ENCODE measurements at places on chromosomes 5 and 9.
A peak's percentile ranks its signal among the peaks of the same experiment; 100 is the strongest.

GRCh38 chr9:10112798-10113197 is 500.0 kb downstream of the PTPRD start:
- DNase-seq, result no peak

DNA sequence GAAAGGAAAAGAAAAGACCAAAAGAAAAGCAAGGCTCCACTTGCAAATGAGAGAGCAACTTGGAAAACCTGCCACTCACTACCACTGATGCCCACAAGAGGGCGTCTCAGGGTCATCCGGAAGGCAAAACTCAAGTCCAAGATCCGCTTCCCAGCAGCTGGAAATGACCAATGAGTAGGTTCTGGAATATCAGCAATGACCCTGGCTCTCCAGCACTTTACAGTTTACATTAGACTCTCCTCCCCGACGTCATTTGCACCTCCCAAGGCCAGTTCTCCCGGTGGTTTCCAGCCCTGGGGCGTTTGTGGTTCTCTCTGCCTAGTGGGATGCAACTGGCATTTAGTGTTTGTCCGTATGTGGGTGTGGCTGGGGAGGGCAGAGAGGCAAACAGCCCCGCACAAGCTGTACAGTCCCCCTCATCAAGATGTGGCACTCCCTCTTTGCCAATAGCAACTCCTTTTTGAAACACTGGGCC is 193.8 kb upstream of the ZNF618 start:
- DNase-seq, result peak; percentile 18

DNA sequence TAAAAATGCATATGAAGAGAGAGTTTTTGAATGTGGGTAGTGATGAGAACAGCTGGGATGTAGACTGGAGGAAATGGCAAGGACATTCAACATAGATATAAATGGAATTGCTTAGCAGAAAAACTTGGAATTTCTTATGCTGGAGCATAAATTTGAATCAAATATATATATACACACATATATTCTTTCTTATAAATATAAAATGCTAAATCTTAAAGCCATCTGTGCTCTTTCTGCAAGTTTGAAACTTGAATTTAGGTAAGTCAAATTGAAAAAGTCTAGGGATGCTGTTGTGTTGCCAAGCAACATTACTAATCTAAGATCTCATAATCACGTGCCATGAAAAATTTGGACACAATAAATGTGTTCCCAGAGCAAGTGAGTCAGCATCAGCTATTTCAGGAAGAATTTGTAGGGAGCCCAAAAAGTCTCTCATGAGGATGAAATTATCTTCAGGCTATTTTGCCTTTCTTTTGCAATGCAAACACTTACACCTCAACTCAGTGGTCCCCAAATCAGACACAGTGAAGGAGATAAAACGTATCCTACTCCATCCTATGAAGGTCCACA is 58.4 kb upstream of the ALDH1A1 start:
- no peak for DNase-seq

GRCh38 chr5:57561231-57561842 is 78.7 kb upstream of the ACTBL2 start:
- no peak for DNase-seq

DNA sequence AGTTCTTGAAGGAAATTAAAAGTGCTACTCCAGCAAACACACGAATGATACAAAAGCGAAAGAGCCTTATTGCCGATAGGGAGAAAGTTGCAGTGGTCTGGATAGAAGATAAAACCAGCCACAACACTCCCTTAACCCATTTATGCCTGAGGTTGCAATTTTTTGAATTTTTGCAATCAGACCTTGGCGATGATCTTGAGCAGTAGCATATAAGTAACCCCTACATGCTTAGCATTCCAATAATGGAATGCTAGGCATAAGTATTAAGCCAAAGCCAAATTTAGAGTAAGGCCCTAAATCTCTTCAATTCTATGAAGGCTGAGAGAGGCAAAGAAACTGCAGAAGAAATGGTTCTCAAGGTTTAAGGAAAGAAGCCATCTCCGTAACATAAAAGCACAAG is 153.5 kb downstream of the SLC28A3 start:
- DNase-seq, result no peak

GRCh38 chr5:66517351-66517750 is 78.8 kb upstream of the MAST4 start:
- DNase-seq, result no peak

DNA sequence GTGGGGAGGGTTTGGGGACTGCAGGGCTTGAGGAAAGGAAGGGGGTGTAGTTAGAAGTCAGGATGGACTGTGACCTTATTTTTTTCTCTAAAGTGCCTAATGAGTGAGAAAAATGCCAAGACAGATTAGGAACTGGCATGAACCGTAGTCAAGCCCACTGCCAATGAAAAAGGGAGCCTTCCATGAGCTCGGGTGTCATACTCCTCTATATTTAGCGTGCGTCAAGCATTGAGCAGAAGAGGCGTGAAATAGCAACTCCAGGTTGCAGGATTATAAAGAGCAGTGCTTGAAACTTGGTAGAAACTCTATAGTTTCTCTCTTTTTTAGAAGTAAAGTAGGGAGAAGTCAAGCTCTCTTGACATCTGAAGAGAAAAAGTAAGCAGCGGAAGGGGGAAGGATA is 1.8 kb downstream of the SGCD start:
- DNase-seq, result no peak

- DNase-seq, result no peak
These were observed 344.1 kb downstream of the ADAMTS6 start for GRCh38 chr5:65137631-65138030.

DNA sequence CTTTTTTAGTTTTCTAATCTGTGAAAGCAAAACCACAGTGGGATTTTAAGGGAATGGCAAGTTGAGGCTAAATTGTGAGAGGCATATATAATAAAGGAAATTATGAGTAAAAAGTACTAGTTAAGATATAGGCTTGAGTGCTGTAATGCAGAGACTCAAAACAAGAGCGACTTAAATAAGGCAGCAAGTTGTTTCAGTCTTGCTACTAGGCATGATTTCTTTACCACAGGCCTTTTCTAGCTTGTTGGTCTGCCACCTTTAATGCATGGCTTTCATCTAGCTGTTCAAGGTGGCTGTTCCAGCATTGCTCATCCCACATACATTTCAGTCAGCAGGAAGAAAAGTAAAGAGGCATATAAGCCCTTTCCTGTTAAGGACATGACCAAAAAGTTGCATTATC is 427.9 kb upstream of the ADAMTSL1 start:
- no peak for DNase-seq

DNA sequence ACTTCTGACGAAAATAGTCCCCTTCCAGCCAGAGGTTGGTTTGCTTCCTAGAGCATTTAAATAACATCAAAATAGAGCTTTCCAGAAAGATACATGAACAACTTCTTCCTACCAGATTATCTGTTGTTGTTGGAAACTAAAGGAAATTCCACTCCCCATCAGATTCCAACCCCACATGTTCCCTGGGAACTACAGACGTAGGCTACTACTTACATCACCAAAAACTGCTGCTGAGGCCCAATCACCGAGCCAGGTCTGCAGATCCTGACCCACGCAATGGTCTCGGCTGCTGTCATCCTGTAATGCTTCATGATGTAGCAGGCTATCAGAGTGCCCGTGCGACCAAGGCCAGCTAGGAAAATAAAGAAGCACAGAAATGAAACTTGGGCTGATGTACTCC is 73.4 kb downstream of the HABP4 start:
- no peak for DNase-seq

- DNase-seq, result no peak
These were observed 99.2 kb upstream of the SLC30A5 start for GRCh38 chr5:68994645-68995044.

DNA sequence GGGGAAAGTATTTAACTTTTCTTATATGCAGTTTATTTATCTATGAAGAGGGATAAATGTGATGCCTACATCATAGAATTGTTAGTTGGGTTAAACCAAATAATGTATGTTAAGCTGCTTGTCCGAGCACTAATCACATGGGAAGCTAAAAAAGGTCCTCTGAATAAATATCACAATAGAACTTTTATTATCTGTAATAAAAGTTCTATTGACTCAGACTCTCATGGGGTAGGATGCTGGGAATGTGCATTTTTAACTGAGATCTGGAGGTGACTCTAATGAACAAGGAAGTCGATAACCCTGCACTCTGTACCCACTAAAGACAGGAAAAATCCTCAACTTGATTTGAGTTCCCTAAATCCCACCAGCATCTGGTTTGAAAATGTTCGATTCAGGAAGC is 205.9 kb upstream of the IL12B start:
- DNase-seq, result no peak

GRCh38 chr9:99905833-99906402 is 536 bp upstream of the STX17 start:
- DNase-seq, result no peak

DNA sequence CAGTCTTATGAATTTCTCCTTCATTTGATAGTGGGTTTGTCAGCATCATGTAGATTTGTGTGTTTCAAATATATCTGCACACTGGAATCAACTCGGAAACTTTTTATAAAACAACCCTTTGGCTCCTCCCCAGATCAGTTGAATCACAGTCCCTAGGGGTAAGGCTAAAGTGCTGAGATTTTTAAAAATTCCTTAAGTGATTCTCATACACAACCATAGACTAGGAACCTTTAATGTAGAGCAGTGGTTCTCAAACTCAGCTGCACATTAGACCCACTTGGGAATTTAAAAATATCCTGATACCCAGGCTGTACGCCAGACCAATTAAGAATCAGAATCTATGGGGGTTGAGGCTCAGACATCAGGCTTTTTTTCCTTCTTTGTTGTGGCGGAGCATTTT is 17.5 kb upstream of the JAK2 start:
- DNase-seq, result no peak

DNA sequence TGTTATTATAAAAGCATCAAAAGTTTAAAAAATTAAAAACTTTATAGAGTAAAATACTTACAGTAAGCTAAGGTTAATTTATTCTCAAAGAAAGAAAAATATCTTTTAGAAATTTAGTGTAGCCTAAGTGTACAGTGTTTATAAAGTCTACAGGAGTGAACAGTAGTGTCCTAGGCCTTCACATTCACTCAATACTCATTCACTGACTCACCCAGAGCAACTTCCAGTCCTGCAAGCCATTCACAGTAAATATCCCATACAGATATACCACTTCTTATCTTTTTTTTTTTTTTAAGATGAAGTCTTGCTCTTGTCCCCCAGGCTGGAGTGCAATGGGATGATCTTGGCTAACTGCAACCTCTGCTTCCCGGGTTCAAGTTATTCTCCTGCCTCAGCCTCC is 73.1 kb upstream of the FST start:
- DNase-seq, result no peak

DNA sequence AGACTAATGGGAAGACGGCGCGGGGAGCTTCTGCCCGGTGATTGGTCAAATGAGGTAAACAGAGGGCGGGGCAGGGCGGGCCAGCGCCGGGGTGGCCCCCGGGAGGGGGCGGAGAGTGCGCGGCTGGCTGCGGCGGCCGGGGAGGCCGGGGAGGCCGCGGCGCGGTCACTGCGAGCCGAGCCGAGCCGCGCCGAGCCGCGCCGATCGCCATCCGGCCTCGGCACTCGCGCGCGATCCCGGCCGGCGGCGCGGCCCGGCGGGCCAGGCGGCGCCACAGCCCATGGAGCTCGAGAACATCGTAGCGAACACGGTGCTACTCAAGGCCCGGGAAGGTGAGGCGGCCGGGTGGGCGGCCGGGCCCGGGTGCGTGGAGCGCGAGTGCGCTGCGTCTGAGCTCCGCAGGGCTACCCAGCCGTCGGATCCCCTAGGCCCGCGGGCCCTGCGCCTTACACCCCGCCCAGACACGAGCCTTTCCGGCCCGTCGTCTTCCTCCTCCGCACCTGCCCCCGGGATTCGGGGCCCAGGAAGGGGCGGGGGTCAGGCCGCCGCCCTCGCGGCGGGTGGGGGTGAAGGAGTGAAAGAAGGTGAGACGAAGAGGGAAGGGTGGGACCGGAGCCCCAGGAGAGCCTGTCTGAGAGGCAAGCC is at the start of gene GRK6:
Gene GRK6, plus strand, starts transcription at position 111 of the 645 bp plus-strand sequence. Its CDS starts 170 bp downstream, at position 281.
- DNase-seq, result peak; percentile 77

DNA sequence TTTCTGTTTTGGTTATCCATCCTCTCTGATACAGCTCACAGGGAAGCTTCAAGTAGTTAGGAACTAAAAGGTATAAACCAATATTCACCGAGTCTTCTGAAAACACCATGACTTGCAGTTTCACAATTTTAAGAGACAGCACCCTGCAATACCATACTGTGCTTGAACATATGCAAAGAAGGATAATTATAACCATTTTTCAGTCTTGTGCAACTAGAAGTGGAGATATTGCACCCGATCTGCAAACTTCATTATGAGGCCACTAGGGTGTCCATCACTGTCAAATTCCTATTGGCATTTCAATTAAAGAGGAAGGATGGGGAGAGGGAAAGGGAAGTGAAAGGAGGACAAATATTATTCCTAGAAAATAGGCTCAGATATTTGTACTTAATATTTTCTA is 32.4 kb upstream of the CEP120 start:
- DNase-seq, result no peak

- DNase-seq, result no peak
These were observed 64.2 kb upstream of the CPEB4 start for GRCh38 chr5:173823721-173824567.

DNA sequence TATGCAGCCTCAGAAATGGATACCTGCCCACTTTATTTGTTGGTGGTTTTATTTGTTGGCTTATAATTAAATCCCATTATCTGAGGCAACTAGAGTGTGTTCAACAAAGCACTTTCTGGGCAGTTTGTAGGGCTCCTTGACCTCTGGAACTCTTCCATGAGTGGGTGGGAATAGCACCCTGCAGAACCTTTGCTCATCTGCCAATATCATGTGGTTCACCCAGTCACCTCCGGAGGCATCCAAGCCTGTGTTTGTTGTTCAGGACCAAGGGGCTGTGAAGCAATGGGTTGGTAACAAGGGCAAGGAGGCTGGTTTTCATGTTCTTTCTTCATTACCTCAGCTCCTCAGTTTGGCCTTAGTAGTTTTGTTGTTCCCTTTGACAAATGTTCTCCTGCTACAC is 314.0 kb downstream of the NDUFS4 start:
- no peak for DNase-seq

DNA sequence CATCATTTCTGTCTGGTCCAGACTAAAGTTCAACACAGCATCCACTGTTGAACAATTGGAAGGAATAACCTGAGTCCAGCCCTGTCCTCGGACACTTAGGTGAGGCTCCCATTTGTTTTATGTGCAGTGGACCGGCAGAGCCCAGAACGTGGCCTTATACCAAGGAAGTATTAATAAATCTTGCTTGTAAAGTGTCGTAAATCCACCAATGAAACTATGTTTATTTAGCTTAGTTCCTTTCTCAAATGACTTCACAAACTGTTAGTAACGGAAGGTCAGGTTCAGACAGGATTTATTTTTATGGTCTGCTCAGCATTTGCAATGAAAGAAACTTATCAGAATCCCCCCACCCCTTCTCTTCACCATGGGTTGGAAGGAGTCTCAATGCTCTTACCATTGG is 149.5 kb downstream of the PCSK1 start:
- no peak for DNase-seq

- DNase-seq, result no peak
These were observed 90.2 kb upstream of the FAM174A start for GRCh38 chr5:100444961-100445360.

GRCh38 chr9:134372581-134373267 is 46.5 kb downstream of the RXRA start:
- DNase-seq, result no peak

DNA sequence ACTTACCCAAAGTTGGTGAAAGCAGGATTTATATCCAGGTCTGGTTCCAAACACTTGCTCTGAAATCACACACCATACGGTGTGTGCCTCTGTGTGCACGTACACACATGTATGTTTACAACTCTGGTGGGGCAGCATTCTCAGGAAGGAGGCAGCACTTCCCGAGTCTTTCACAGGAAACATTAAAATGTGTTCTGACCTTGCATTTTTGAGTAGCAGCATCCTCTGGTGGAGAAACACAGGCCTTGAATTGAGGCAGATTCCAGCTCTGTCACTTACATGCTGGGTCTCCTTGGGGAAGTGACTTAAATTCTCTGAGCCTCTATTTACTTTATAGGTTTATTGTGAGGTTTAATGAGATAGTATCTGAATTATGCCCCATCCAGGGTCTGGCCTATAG is 126.4 kb downstream of the RGS3 start:
- DNase-seq, result peak; percentile 35

Data from CD4-positive, alpha-beta T cell treated with Interleukin-6 at 100 ng/mL for 8 hours (primary cell).